ENCODE measurements at places on chromosomes 6 and 20.

DNA sequence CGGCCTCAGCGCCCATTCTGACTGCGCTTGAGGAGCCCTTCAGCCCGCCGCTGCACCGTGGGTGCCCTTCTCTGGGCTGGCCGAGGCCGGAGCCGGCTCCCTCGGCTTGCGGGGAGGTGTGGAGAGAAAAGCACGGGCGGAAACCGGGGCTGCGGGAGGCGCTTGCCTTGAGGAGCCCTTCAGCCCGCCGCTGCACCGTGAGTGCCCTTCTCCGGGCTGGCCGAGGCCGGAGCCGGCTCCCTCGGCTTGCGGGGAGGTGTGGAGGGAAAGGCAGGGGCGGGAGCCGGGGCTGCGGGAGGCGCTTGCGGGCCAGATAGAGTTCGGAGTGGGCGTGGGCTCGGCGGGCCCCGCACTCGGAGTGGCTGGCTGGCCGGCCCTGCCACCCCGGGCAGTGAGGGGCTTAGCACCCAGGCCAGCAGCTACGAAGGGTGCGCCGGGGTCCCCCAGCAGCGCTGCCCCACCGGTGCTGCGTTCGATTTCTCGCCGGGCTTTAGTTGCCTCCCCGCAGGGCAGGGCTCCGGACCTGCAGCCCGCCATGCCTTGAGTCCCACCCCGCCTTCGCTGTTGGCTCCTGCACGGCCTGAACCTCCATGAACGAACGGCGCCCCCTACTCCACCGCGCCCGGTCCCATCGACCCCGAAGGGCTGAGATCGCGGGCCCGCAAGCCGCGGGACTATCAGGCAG, 45.7 kb upstream of the MCUR1 start:
- no peak for DNase-seq

DNA sequence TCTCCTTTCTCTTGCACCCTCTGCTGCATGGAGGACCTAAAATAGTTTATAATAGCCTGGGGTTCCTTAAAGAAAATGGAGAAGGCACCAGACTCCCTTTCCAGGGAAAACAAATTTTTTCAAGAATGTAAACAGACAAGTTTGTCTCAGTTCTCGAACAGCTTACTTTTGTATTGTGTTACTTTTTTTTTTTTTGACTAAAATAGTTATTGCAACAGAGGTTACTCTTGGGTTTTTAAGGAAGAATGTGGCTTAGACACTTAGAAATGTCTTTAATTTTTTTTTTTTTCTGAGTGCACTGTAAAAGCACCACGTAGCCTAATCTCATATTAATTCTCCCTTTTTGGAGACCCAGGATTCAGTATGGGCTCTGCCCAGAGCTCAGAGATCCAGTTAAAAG, 148.7 kb upstream of the CARMIL1 start:
- DNase-seq = no peak

DNA sequence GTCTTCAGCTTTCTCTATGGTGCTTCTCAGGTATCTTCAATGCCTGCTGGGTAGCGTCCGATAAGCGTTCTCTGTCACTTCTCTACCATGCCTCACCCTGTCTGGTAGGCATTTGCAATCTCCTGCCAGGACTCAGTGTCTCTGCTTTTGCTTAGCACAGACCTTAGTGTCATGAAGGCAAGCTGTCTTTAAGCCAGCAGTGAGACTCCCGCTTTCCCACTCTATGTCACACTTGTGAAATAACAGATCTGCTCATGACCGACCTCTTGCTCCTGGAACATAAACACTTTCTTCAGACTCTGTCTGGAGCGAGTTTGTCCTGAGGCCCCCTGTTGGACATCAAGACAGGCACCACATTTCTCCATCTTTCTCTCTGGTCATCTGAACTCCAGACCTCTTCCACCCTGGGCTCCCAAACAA, 17.0 kb downstream of the ADGRB3 start:
- DNase-seq = no peak

DNA sequence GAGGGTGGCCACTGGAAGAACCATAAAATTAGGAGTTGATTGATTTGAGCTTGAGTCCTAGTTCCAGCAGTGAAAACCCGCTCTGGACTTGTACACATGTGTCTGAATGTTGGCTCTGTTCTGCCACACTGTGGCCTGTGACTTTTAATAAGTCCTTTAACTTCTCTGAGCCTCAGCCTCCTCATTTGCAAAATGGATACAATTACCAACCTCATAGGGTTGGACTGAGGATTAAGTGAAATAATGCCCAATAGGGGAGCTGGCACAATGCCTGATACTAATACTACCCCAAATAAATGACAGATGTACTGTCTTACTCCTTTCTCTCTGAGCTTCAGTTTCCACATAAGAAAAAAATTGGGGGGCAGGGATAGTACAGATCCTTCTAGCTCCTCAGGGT, 92.6 kb upstream of the RIPOR2 start:
- DNase-seq = no peak

GRCh38 chr6:94127716-94128115, 708.4 kb upstream of the EPHA7 start:
- DNase-seq = no peak

- DNase-seq = no peak
Observed at GRCh38 chr6:14943116-14943515, 302.8 kb upstream of the JARID2 start.

DNA sequence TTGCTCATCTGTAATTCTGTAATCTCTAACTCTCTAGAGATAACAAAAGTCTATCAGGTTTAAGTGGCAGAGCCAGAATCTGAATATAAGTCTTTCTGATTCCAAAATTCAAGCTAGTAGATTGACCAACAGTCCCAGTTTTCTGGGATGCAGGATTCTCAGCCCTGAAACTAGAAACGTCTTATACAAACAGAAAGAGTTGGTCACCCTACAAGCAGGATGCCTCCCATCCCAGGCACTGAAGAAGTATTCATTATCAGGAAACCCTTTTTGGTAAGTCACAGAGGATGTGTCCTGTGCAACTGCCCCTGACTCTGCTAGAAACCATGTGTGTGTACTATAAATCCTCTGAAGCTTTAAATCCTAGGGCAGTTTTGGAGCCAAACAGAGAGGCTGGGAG, 135.0 kb downstream of the CARMIL1 start:
- DNase-seq = no peak

- DNase-seq = peak; percentile 83
Observed at GRCh38 chr6:7787137-7787608, 61.3 kb downstream of the BMP6 start.

DNA sequence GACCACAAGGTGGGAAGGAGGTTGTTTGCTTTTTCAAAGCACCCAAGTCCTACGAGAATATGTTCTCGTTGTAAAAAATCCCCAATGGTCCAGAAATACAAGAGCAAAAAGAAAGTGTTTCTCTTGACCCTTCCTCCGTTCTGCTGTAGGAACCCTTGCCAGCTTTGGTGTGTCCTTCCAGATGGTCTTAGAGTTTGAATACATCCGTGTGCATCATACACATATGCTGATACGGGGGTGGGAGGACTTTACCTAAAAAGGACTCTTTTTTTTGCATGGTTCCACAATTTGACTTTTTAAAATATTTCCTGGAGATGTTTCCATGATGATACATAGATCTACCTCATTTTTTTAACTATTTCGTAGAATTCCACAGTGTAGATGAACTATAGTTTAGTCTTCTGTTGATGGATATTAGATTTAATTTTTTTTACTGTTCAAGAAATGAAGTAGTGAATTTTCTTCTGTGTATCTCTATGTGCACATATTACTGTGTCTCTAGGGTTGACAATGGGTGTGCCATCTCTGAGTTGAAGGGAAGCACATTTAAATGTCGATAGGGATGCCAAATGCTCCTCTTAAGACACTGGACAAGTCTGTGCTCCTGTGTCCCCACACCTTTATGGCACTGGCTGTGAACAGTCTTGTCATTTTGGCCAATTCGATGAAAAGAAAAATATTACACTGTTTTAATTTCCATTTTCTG, 182.1 kb upstream of the SNX9 start:
- DNase-seq = no peak

- DNase-seq = peak; percentile 31
Observed at GRCh38 chr6:154156135-154156896, 117.3 kb downstream of the OPRM1 start.

DNA sequence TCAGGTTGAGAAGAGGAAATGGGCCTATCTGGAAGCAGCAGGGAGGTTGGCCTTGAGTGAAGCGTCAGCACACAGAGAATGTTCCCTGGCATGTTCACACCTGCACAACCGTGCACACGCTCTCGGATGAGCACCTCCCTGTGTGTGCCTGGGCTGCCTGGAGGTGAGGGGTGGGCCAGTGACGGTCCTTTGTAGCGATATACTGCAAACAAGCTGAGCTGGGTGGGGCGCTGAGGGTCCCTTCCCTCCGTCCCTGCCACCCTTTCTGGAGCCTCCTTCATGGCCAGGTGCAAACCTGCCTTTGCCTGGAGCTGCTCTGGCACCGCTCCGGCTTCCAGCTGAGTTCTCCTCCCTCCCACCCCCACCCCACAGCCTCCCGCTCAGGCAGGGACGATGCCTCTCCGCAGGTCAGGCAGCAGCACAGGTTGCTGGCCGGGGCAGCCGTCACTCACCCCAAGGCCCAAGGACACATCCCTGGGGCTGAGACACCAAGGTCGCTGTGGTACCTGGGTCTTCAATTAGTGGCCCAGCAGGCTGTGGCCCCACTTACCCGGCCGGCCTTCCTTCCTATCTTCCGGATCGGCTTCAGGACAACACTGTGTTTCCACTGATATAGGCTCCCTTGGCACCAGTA, 111.6 kb downstream of the ERMARD start:
- DNase-seq = no peak

- no peak for DNase-seq
Observed at GRCh38 chr6:39951716-39952115, 17.5 kb upstream of the MOCS1 start.

- no peak for DNase-seq
Observed at GRCh38 chr6:159844737-159845645, 44.9 kb downstream of the PNLDC1 start.

DNA sequence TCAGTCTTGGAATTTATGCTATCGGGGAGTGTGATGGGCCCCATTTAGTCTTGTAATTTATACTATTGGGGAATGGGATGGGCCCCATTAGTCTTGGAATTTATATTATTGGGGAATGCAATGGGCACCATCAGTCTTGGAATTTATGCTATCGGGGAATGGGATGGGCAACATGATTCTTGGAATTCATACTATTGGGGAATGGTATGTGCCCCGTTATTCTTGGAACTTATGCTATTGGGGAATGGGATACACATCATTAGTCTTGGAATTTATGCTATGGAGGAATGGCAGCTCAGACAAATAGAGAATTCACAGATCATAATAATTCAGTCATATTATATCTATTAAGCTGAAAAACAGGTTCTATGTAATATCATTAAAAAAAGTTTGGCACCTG, 300.3 kb downstream of the SMOC2 start:
- DNase-seq = no peak

GRCh38 chr6:157941101-157941863, 40.4 kb upstream of the SYNJ2 start:
- DNase-seq = no peak
